ENCODE measurements at places on chromosomes 2 and 18. TPM values are rescaled to one million over a fixed set of nuclear protein-coding genes. Genes with fewer than 3 reads are reported as not detected.

DNA sequence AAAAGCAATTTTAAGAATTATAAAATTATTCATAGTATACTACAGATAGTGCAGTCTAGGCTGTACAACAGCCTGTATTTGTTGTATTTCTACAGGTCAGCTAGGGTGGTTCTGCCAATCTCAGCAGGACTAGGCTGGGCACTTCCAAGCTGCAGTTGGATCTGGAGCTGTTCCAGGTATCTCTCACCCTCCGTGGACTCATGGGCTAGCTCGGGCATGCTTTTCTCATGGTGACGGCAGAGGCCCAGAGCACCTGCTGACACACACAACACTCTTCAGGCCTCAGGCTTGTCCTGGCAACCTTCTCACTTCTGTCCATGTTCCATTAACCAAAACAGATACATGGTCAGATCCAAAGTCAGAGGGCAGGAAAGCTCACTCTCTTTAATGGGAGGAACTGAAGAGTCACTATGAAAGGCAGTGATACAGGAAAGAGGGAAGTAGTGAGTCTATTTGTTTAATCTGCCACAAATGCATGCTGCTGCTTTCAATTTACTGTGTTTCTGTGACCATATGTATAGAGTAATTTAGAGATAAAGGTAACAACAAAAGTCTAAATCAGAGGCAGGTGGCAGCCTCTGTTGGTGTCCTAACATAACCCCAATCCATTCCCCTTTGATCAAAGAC is 462.4 kb upstream of the ACVR2A start:
- no peak for DNase-seq

DNA sequence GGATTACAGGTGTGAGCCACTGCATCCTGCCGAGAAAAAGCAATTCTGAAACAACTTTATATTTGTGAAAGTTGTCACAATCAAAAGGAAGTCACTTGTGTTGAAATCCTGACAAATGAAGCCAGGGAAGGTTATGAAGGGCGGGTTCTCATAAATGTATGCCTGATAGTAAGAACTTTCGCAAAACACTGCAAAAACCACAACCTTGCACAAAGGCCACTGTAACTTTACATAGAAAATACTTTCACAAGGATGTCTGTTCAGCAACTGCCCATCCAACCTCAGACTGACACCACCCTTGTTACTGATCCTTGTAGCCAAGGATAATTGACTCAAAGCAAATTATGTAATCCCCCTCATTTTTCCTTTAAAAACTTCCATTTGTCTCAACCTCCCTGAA is 90.6 kb downstream of the SLC4A3 start:
- DNase-seq: no peak

MBOAT2 gene
- 16.7 TPM for total RNA-seq

KCTD18 gene
- 27.8 TPM for total RNA-seq

GRCh38 chr2:24913911-24914310 is 6.1 kb downstream of the ADCY3 start:
- DNase-seq: no peak

DNA sequence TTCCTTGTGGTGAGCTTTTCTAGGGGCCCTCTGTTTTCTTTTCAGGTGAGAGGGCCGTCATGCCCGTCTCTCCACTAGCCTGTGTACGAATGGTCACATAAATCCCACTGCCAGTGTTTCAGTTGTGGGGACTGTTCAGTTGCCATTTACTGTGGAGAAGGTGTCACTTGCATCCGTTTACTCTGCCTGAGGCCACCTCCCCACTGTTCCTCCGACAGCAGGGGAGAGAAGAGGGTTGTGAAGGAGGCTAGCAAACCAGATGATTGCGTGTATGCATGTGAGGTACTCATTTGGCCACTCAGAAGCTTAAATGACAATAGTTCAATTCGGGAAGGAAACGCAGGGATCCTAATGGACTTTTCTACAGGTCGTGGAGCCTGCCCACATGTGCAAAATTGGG is 3.3 kb downstream of the MTCL1 start:
- DNase-seq: no peak

SELENOI gene
- total RNA-seq: 15.3 TPM

GRCh38 chr2:200861617-200862155 is 2.8 kb downstream of the CLK1 start:
- no peak for DNase-seq

GRCh38 chr2:16135913-16136310 is 195.6 kb downstream of the MYCN start:
- no peak for DNase-seq

- DNase-seq: peak; percentile 43
Observed at GRCh38 chr2:16644221-16644925, 21.3 kb downstream of the CYRIA start.

CD28 gene
- total RNA-seq: not detected

ZAP70 gene
- not detected for total RNA-seq

WDR35 gene
- total RNA-seq: 4.4 TPM

TRIM54 gene
- not detected for total RNA-seq

DNA sequence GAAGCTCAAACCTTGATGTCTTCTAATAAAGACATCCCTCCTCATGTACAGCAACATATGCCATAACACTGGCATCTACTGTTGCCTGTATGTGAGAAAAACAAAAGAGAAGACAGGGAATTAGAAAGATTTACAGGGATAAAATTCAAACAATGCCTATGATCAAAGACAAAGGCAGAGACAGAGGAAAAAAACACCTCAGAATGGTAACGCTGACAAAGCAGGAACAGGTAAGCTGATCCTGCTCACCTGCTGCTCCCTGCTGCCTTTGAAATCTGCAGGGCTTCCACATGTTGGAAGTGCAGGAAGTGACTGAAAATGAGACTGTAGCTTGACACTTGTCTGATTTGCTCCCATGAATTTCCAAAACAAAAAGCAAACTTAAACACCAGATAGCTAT is 90.2 kb upstream of the DNAJC10 start:
- no peak for DNase-seq

SERTAD2 gene
- total RNA-seq: 3.4 TPM

GRCh38 chr2:85945586-85945985 is 56.8 kb upstream of the ST3GAL5 start:
- DNase-seq: no peak

HOXD13 gene
- total RNA-seq: not detected
